ENCODE measurements at places on chromosomes 16 and 17. TPM values are rescaled to one million over a fixed set of nuclear protein-coding genes. Genes with fewer than 3 reads are reported as not detected.
A peak's percentile ranks its signal among the peaks of the same experiment; 100 is the strongest.

DNA sequence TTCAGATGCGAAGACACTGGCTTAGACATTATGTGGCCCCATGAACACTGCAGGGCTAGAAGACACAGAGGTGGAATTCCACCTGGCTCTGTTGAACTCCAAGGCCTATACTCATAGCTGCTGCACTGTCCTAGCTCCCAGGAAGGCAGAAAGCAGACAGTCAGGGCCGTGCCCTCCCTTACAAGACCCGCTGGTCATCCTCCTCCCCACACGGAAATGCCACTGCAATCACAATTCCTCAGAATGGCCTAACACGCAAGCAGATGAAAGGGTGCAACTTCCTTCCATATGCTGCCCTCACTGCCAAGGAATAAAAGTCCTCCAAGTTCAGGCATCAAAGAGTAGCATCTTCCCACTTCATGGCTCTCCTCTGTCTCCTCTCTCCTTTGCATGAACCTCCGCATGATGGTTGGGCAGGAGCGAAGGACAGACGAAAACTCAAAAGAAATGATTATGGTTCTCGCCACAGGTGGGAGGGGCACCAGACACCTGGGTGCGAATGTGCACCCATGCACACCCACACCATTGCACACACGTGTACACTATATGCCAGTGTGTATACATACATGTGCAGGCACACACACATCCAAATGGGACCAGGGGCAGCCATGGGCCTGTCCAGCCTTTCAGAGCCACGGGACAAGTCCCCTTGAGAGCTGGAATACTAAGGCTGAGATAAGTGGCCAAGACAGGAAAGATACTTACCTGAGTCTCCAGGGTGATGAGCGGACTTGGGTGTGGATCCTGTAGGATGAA, 113.3 kb downstream of the XYLT1 start:
- no peak overlapping the region for H3K27ac ChIP-seq
- peaks cover 39% of the 10 kb centered on the region for H3K4me1 ChIP-seq
- H3K36me3 ChIP-seq = no peaks in the 10 kb centered on the region
- DNase-seq = no peak
- H3K4me3 ChIP-seq = no peak overlapping the region
- H3K27me3 ChIP-seq = no peaks in the 10 kb centered on the region

Gene AURKB
- total RNA-seq = 1.6 TPM

DNA sequence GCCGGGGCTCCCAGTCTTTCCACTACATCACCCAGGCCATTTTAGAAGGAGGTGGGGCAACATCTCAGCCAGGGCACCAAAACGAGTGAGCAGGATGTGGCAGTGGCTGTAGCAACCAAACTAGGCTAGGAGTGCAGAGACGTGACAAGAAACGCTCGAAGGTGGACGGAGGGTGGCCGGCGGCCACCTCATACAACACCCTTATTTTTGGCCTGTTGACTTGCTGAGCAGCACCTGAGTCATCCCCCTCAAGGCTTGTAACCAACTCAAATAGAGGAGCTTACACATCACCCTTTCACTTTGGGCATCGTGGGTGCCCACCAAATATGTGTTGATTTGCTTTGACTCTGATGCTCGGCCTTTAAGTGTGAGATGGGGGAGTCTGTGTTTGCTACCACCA, 23.7 kb upstream of the SOX9 start:
- no peaks in the 10 kb centered on the region for H3K27me3 ChIP-seq
- no peak overlapping the region for H3K27ac ChIP-seq
- H3K36me3 ChIP-seq = no peaks in the 10 kb centered on the region

GRCh38 chr17:18960803-18961511, 9.0 kb downstream of the SLC5A10 start:
- no peak overlapping the region for H3K4me3 ChIP-seq
- no peaks in the 10 kb centered on the region for H3K4me1 ChIP-seq
- no peak overlapping the region for H3K27ac ChIP-seq
- H3K27me3 ChIP-seq = no peaks in the 10 kb centered on the region
- DNase-seq = peak; percentile 10

Gene ABR
- total RNA-seq = 200 TPM

Gene HAS3
- total RNA-seq = 1.8 TPM

DNA sequence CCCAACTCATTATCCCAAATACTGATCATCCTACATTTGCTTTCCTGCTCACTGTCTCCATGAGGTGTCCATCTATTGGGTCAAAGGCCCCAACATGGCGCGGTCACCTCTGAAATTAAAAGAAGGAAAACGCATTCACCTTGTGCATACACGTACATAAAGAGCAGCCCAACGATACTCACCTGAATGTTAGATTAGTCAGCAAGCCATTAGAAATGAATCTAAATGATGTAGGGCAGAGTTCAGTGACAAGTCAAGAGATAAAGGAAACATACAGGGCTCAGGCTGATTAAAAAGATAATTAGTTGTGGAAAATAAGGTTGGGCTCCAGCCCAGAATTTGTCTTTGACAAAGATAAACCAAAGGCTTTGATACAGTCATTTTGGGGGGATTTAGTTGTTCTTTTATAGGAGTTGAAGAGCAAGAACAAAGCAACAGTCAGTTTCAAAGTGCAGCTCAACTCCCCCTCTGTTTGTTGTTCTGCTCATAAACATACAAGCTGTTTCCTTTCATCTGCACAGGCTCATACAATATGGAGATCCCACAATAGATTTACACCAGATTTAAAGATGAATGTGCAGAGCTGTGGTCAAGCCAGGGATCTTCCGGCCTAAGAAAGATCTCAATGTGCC, 21.1 kb downstream of the NXPH3 start:
- no peak overlapping the region for H3K27ac ChIP-seq
- H3K27me3 ChIP-seq = no peaks in the 10 kb centered on the region
- no peak for DNase-seq
- peaks cover 27% of the 10 kb centered on the region for H3K36me3 ChIP-seq
- H3K4me3 ChIP-seq = no peak overlapping the region

Gene CSF3
- total RNA-seq = 43.2 TPM

Gene NPIPB6
- 8.2 TPM for total RNA-seq

GRCh38 chr16:84446084-84446483, 58.4 kb downstream of the MEAK7 start:
- no peak overlapping the region for H3K27ac ChIP-seq
- H3K27me3 ChIP-seq = no peaks in the 10 kb centered on the region
- H3K36me3 ChIP-seq = no peaks in the 10 kb centered on the region
- H3K4me1 ChIP-seq = no peaks in the 10 kb centered on the region

GRCh38 chr17:17575360-17576251, 15.9 kb downstream of the PEMT start:
- no peaks in the 10 kb centered on the region for H3K4me1 ChIP-seq
- no peaks in the 10 kb centered on the region for H3K36me3 ChIP-seq
- H3K27ac ChIP-seq = no peak overlapping the region
- H3K27me3 ChIP-seq = no peaks in the 10 kb centered on the region

All from thoracic aorta (tissue), 2 donors.